CD8-positive, alpha-beta memory T cell (primary cell): ENCODE measurements at places on chromosomes 13 and 19. TPM values are rescaled to one million over a fixed set of nuclear protein-coding genes. Genes with fewer than 3 reads are reported as not detected.

The PGLYRP1 gene
- total RNA-seq, result not detected

The OR7D2 gene
- not detected for total RNA-seq

The SPART gene
- total RNA-seq, result 10.8 TPM

DNA sequence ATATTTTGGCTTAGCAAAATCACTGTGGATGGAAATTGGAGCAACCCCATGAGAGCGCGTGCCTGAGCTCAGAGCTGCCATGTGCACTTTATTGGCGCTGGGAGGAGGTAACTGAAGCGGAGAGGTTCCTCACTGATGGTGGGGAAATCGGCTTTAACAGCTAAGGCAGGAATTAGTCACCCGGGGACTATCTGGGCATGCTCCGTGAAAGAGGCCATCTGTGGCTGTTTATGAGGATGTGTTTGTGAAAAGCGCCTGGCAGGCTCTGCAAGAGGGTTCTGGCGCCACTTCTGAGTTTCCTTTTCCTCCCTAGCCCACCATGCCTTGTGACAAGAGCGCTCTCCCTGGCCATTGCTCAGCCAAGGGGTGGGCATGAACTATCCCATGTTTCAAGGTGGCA is 815.6 kb downstream of the UQCRFS1 start:
- DNase-seq, result no peak

DNA sequence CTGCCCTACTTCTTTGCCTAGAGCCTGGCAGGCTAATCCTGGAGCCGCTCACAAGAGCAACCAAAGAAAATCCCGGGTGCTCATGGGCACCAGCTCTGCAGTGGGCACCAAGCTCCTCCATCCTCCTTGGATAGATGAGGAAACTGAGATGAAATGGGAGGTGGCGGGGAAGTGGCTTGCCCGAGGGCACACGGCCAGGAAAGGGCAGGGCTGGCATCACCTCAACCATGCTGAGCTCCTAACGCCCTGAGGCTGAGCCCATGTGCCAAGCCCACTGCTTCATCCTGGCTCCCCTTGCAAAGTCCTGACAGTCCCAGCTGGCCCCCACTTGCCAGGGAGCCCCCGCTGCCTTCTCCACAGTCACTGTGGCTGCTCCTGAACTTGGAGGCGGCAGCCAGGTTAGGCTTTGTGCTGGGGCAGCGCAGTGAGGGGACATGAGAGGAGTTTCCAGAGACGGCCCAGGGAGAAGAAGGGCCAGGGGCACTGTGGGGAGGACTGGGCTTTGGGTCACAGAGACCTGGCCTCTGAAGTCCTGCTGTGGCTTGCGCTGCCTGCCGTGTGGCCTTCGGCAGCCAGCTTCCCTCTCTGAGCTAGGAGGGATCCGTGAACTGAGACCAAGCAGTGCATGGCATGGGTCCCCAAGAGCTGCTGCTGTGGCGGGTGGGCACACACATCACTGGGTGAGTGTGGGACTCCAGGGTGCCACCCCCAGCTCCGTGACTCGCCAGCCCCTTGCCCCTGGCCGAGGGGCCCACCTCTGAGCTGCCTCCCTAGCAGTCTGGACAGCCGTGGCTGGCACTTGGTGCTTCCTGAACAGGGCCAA is 17.5 kb downstream of the TMED1 start:
- DNase-seq, result no peak

DNA sequence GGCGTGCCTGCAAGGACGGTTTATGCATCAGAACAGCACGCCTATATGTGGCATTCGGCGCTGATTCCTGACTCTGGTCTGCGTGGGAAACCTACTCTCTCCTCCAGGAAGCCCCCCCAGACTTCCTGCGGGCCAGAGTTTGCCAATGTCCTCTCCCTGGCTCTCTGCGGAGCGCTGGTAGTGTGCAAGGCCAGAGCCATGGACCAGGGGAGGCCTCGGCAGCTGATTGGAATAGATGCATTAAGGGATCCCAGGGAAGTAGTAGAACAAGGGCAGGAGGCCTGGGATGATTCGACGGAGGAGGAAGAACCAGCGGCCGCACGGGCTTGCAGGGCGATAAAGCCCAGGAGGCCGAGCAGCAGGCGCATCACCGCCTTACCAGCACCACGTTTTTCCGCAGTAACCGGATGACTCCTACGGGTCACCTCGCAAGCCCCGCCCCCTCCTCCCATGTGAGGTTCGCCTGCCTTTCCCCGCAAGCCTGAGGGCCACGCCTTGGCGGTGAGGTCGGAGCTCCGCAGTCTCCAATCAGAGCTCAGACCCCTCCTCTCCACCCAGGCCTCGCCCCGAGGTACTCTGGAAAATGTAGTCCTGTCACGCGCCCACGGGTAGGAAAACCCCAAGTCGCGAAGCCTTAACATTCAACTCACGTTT is 5.0 kb downstream of the CLEC11A start:
- no peak for DNase-seq

The WDR88 gene
- total RNA-seq, result not detected
